Right kidney (tissue), 9 donors: ENCODE measurements at places on chromosomes 1 and 21.

GRCh38 chr1:42747125-42747524 is 7.1 kb upstream of the CLDN19 start:
- DNase-seq = peak; percentile 40

GRCh38 chr1:91819038-91819788 is 66.7 kb downstream of the TGFBR3 start:
- no peak for DNase-seq

DNA sequence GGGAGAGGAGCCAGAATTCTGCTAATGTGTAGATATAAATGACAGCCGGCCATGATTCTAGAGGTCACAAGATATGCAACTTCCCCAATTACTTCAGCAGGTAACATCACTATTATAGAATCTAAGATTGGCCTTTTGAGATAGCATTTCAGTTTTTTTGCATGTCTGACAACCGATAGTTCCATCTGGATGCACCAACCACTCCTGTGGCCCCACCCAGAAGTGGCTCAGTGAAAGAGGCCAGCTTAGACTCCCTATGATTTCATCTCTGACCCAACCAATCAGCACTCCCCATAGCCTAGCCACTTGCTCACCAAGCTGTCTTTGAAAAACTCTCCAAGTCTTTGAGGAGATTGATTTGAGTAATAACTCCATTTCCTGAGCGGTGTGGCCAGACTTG is 30.3 kb upstream of the NUF2 start:
- DNase-seq = no peak

DNA sequence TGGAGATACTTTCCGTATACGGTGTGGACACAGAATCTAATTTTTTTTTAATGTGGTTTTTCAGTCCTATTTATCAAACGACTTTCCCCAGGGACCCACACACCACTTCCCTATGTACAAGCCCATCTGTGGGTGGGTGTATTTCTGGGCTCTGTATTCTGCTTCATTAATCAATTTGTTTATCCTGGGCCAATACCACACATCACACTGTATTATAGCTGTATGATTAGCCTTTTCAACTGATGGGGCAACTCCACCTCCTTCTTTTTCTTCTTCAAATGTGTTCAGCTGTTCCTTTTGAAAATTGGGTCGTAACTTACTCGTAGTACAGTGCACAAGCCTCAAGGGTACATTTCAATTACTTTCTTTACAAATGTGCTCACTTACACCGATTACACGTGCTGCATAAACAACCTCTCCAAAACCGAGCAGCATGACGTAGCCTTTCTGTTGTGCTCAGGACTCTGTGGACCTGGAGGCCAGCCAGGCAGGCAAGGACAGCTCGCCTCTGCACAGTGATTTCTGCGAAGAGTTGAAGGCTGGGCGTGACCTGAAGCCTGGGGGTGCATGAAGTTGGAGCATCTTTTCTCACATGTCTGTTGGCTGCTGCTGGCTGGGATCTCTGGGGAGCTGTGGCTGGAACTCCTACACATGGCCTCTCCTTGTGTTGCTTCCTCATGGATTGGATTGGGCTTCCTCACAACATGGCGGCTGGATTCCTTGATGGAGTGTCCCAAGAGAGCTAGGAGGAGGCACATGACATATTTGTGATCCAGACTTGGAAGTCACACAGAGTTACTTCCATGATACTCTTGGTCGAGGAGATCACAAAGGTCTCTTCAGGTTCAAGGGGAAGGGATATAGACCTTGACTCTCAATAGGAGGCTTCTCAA is 126.5 kb downstream of the CRYAA start:
- no peak for DNase-seq
